Stimulated activated CD4-positive, alpha-beta T cell treated with anti-CD3 and anti-CD28 coated beads, Interleukin-2, amount 100 ng/mL, for 48 hours (primary cell): ENCODE measurements at places on chromosomes 12 and 14.

DNA sequence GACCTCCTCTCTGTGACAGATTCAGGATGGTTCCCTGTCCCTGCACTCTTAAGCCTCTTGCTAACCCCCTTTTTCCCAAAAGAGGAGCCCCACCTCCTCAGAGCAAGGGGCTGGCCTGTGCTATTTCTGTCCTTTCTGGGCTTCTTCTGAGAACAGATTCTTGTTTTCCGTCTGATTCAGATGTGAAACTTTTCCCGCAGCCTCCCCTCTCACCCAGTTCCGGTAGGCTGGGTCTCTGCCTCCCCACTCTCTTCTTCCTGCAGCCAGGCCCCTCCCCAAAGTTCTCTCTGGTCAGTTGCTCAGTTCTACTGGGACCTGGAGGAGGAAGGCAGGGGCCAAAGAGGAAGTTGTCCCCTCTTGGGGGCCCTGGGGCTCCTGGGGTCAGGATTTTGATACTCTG, 11.8 kb downstream of the PDE1B start:
- DNase-seq, result no peak

DNA sequence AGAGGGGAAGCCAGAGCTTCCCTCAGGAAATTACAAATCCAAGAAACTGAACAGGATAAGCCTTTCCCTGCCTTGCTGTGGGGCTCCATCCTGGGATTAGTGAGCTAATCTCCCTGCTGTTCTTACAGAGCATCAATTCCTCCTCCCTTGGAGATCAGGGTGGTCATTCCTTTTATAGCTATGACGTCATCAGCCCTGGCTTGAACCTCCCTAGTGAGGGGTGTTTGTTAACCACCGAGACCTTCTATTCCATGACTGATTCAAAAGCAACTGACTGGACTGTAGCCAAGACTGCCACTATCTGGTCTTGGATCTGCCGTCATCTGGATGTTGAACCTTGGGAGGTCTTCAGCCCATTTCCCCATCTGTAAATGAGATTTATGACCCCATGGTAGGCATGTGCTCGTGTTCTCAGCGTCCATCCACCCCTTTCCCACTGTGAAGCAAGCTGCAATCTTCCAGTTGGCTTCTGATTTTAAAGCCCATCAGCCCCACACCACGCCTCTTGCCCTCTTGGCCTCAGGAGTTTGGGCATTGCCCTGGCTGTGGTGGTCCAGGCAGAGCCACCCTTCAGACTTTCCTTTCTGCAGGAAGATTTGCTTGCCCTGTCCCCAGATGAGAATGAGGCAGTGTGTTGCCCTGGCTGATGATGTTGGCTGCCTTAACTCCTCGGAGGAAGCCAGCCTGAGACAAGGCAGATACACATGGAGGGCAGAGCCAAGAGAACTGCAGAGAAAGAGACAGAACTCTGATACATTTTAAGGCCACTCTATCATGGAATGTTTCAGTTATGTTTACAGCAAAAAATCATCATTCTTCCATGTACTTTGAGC, 59.6 kb upstream of the ACTN1 start:
- no peak for DNase-seq

DNA sequence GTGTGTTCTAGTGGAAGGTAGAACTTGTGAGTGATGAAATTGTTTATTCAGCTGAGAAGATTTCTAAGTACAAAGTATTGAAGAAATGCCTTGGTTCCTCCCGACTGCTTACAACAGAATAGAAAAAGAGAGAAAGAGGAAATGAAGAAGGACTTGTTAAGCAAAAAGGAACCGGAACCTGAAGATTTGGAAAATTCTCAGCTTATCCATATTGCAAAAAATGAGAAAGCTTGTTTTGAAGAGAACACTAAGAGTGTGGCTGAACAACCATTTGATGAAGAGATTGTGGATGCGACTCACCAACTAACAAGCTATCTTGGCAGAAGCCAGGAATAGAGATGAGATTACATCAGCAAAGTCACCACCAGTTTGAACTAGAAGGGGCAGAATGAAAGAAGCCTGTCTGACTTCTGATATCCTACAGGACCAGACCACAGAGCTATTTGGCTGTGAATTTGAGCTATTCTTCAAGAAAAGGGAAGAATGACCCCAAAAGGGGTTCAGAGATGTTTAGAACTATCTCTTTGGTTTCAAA, 15.1 kb downstream of the NDUFA9 start:
- DNase-seq, result no peak

GRCh38 chr14:88168498-88169165, 154.4 kb downstream of the KCNK10 start:
- peak; percentile 47 for DNase-seq

DNA sequence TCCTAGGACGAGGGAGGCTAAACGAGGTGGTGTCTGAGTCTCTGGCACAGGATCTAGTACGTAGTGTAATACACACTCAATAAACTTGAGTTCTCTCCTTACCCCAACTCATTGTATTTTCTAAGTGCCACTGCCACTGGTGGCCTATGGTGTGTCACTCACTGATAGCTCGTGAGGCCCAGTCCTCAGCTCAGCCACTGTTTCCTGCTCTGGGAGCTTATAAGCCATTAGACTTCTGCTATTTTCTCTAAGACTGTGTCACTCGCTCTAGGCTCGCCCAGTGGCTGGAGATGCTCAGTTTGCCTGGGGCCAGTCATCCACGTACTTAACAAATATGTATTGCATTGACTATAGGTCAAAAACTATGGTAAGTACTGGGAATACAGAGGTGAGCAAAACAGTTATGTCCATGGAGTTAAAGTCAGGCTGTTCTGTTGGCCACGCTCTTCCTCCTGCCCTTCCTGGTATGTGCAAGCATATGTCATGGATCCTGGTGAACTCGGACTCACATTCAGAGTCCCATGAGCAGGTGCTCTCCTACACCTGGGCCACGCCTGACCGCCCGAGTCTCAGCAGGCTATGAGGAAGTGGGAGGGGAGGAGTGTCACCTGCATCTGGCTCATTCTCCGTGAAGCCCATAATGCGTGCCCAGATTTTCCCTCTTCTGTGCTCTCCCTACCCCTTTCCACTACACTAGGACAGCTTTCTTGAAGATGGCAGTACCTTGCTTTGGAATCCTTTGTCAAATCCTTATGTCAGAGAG, 41.6 kb downstream of the DEGS2 start:
- no peak for DNase-seq

GRCh38 chr14:79915406-79915805, 295.9 kb downstream of the DIO2 start:
- DNase-seq, result no peak

DNA sequence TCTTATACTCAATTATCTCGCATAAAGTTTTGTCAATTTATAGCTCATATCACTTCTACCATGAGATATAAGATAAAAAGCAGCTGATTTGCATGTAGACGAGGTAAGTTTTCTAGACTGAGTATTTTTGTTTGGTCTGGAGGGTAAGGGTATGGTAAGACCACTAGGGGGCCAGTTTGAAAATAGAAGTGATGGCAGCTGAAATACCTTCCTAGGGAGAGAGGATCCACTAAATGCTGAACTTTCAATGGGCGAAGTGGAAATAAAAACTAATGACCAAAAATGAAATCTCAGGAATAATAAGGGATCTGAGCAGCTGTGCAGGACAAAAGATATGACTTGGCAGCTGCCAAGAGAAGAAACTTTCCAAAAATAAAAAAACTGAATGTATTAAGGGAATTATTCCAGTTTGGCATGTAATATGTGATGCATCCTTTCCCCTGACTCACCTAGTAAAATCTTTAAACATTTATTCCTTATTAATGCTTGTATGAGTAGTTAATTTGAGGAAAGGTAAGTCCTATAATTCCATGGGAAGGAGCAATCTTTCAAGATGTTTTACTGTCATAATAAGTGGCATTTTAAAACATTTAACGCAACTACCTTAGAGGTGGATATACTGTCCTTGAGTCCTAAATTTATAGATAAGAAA, 754.5 kb downstream of the C12orf50 start:
- DNase-seq, result no peak

DNA sequence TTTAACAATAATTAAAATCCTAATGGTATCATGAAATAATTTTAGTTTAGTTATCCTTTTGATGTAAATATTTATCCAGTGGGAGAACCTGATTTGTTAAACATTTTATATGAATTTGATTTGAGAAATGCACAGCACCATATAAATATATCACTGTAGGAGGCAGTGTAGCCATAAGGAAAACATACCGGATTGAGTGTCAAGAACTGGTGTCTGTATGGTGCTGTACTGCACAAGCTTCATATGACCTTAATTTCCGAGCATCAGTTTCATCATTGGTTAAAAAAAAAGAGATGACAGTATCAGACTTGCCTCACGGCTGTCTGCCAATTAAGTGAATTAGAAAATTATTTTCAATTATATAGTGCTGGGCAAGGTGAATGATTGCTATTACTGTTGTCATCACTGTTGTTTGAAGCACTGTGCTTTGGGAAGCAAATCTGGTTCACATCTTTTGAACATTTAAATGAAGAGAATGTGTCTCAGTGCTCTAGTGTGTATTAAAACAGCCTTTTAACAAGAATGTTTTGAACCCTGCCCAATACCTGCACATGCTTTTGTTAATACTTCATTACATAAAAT, 72.1 kb downstream of the TMTC2 start:
- no peak for DNase-seq

DNA sequence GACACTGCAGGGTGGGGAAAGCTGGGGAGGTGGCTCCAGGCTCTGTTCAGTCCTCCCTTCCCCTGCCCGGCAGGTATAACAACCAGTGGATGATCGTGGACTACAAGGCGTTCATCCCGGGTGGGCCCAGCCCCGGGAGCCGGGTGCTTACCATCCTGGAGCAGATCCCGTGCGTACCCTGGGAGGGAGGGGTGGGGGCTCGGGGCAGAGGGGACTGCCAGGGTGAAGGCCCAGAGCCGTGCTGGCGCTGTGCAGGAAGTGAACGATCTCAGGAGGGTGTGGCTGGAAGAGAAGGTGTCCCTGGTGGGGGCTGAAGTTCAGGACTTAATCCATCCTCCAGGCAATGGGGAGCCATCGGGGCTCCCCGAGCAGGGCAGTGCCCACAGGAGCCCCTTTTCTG, 18.9 kb downstream of the SDS start:
- DNase-seq, result no peak

DNA sequence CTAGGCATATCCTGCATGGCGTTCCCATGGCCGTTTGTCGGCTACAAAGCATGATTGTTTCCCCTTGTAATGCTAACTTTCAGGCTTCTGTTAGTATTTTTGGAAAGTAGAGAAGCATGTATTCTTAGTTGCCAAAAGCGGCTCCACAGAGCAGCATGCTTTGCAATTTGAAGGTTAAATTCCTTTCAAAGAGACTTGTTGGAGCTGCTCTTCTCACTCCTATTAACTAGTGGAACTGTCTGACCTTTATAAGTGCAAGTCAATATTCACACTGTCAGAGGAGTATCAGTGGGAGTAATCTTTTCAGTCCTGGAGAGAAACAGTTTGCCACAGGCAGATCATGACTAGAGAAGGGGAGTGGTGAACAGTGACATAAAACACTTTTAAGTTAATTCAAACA, 656.1 kb upstream of the NOVA1 start:
- no peak for DNase-seq

GRCh38 chr14:66105815-66106214, 380.4 kb upstream of the CCDC196 start:
- no peak for DNase-seq

DNA sequence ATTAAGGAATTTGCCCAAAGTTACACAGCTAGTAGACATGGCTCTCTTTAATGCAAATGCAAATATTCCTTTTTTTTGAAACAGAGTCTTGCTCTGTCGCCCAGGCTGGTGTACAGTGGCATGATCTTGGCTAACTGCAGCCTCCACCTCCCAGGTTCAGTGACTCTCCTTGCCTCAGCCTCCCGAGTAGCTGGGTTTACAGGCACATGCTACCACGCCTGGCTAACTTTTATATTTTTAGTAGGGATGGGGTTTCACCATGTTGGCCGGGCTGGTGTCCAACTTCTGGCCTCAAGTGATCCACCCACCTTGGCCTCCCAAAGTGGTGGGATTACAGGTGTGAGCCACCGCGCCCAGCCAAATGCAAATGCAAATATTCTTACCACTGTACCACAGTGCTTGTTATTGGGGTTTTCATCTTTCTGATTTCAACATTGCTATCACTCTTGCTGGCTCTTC, 24.5 kb upstream of the HIGD1C start:
- no peak for DNase-seq

DNA sequence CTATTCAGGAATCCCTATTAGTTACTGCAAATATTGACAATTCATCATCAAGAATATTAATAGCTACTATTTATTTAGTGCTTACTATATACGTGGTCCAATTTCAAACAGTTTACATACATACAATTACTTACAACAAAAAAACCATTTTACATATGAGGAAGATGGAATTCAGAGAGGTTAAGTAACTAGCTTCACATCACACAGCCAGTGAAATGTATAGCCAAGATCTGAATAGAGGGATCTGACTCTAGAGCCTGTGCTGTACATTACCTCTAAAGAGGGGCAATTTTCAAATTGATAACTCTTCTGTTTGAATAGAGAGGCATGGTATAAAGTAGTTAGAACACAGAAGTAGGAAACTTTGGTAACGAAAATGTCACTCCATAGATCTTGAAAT, 18.3 kb downstream of the SOX5 start:
- no peak for DNase-seq

- DNase-seq, result no peak
Measured at GRCh38 chr12:71538807-71539206, 99.2 kb downstream of the LGR5 start.
